ENCODE measurements at places on chromosomes 5 and 9.

GRCh38 chr5:140220698-140221064 is 45.7 kb downstream of the CYSTM1 start:
- DNase-seq = no peak

- DNase-seq = no peak
Measured at GRCh38 chr9:68780720-68781119, 75.7 kb downstream of the PIP5K1B start.

GRCh38 chr9:110980261-110980660 is 58.0 kb downstream of the LPAR1 start:
- no peak for DNase-seq

DNA sequence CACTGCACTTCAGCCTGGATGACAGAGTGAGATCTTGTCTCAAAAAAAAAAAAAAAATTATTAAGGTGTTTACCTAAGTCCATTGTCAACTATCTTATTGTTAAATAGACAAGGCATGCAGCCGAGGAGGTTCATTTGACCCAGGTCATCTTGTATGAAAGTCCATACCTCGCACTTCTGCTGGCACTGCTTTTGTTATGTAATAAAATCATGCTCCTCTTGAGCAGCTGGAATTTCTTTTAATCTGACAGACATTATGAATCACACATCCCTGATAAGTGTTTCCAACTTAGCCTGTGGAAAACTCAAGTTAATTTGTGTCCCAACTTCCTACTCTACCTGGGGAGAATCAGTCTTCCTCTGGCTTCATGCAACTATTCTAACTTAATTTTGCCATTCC is 315.6 kb upstream of the KLF4 start:
- DNase-seq = no peak

DNA sequence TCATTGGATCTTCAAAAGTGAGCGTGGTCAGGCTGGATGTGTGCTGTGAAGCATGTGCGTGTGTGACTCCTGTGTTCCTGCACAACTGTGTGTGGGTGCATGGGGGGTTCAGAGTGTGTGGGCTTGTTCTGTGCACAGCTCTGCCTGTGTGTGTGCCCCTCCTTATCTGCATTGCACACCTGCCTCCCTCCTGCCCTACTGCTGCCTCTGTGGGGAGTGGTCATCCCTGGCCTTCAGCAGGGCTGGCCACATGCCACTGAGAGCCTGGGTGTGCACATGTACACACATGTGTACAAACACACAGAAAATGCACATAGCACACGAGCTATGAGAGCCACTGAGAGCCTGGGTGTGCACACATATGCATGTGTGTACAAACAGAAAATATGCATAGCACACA is 92.1 kb downstream of the CACNA1B start:
- DNase-seq = no peak

DNA sequence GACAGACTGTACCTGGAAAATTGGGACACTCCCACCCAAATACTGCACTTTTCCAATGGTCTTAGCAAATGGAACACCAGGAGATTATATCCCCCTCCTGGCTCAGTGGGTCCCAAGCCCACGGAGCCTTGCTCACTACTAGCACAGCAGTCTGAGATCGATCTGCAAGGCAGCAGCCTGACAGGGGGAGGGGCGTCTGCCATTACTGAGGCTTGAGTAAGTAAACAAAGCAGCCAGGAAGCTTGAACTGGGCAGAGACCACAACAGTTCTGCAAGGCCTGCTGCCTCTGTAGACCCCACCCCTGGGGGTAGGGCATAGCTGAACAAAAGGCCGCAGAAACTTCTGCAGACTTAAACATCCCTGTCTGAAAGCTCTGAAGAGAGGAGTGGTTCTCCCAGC is 260.0 kb upstream of the ST8SIA4 start:
- no peak for DNase-seq

DNA sequence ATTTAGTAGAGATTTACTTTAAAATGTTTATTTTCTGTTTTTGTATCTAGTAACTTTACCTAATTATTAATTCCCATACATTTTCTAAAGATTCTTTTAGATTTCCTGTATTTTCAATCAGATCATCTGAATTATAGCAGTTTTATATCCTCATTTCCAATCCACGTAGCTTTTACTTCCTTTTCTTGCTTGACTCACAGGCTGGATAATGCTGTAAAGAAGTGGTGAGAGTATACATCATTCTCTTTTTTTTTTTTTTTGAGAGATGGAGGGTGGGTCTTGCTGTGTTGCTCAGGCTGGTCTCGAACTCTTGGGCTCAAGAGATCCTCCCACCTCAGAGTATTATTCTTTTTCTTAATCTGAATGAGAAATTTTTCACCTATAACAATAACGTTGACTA is 11.2 kb upstream of the SETX start:
- no peak for DNase-seq

GRCh38 chr9:109852556-109852955 is 72.6 kb downstream of the PALM2AKAP2 start:
- no peak for DNase-seq

DNA sequence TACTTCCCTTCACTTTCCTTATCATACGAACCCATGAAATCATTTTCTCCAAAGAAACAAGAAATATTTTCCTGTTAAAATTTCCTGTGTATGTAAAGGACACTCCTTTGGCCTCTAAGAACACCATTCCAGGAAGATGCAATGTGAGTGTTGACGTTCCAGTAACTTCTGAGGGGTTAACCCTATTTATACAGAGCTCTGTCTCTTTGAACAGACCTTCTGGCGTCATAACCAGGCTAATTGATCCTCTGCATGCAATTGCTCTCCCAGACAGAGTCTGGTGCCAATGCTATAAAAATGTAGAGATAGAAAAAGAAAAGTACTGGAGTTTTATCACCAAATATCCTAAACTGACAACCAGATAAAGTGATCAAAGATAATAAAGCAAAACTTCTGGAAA is 218.5 kb downstream of the TLE1 start:
- no peak for DNase-seq

DNA sequence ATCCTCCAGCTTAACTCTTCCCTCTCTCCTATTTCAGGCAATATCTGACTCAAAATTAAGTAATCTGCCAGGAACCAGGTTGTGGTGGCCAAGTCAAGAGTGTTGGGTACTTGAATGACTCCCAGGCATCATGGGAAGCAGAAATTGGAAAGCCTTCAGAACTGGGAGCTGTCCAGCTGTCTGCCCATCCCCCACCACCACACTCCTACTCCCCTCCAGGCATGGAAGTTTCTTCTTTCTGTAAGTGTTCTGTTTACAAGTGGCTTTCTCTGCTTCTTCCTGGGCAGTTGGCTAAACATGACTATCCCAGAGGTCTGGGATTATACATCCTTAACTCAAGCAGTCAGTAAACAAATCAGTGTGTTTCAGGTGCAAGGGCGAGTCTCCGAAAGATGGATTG is 14.6 kb upstream of the PBX3 start:
- no peak for DNase-seq

GRCh38 chr5:107129051-107129450 is 541.7 kb downstream of the EFNA5 start:
- no peak for DNase-seq

- DNase-seq = no peak
Measured at GRCh38 chr5:137286025-137286610, 213.0 kb downstream of the SPOCK1 start.

- no peak for DNase-seq
Measured at GRCh38 chr5:113632996-113633395, 119.5 kb downstream of the YTHDC2 start.

- DNase-seq = no peak
Measured at GRCh38 chr9:108609227-108609896, 246.4 kb downstream of the ACTL7B start.

GRCh38 chr5:132714456-132715307 is 22.7 kb downstream of the KIF3A start:
- DNase-seq = no peak

- DNase-seq = no peak
Measured at GRCh38 chr5:133472829-133473228, 139.5 kb downstream of the FSTL4 start.

- DNase-seq = peak; percentile 86
Measured at GRCh38 chr5:17217493-17218352, at the start of gene BASP1. BASP1 (plus strand) TSS chr5:17217631; CDS start chr5:17275217, 57,586 bp downstream.

GRCh38 chr5:113682497-113683136 is 169.1 kb downstream of the YTHDC2 start:
- no peak for DNase-seq

DNA sequence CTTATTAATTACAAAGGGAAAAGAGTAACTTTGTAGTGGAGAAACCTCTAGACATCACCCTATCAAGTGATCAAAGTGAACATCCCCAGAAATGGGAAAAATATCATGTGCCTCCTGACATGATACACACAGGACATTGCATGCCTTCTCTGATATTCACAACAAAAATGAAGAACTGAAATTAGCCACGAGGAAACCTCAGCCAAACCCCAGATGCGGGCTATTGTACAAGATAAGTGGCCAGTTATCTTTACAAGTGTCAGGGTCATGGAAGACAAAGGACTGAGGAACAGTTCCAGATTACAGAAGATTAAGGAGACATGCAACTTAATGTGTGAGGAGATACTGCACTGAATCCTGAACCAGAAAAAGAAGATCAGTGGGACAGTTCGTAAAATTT is 23.8 kb upstream of the NPM1 start:
- DNase-seq = no peak

DNA sequence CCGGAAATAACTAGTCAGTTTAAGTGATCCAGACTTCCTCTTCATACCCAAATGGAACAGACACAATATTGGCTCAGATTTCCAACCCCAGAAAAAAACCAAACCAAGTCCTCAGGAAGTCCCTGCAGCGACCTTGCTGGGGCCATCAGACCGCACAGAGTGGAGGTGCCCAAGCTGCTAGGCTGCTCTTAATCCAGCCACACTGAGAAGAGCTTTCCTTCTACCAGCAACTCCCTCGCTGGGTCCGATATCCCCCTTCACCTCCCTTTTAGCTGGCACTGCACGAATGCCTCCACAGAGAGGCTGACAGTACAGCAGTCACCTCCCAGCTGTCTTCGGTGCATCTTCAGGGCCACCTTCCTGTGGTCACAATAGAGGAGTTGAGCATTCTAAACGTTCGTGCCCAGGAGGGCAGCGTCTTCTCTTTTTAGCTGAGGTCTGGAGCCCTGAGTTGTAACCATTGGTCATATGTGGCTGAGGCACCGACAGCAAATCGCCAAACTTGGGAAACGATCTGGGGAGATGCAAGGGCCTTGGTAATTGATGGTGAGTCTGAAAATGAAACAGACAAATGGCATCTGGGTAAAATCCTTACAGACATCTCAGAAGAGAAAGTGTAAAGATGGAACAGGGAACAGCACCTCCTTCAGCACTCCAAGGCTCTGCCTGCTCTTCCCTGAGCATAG is 5.7 kb downstream of the NAIF1 start:
- DNase-seq = no peak

DNA sequence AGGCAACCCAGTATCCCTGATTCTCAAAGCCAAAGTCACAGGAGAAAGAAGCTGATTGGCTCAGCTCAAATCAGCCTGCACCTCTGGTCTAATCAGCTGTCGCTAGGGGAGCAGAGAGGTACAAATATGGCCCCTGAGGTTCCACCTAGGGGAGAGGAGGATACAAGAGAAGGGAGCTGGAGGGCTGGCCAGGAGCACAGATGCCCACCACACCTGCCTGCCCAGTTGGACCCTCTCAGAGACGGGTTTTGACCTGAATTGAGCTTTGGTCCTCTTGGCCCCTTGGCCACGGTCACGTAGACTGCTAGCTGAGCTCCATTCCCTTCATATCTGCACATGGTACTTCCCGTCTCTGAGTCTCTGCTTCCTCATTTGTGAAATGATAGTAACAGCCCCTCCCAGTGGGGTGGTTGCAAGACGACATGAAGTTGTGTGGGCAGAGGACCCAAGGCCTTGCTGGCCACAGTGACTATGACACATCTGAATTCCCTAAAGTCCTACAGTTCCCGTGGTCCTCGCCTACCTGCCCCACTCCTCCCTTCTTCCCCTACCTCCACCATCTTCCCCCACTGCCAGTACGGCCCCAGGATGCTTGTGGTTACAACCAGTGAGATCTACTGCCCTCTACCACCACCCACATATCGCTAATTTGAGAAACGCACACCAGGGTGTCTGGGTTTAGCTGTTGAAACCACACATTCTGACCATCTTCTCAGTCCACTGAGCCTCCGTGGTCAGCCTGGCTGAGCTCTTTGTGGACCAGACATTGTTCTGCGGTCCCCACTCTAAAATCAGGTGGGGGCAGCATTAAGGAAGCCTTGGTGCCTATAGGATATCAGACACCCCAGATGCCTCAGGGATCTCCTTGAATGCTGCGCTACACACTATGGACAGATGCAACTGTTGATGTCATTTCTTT is 60.3 kb upstream of the NEK6 start:
- DNase-seq = no peak

Data from NCI-H774 (cell line).